Stimulated activated CD8-positive, alpha-beta memory T cell treated with anti-CD3 and anti-CD28 coated beads, Interleukin-4, amount 100 ng/mL, for 1 hour (primary cell): ENCODE measurements at places on chromosomes 12 and 14.

DNA sequence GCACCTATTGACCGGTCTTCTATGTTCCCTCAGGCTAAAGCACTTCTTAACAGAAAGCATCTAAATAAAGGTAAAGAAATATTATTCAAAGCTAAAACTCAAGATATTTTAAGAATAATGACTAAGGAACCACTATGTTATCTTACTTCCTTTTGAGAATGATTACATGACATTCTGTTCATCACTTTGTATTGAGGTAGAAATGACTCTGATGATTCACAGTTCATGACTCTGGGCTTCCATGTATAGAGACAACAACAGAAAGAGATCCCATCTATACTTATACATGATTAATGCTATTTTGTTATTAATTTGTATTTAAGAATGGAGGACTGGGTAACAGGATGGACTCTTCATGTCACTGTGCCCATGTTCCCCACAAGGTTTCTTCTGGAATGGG, 218.3 kb upstream of the OR4E1 start:
- no peak for DNase-seq

- DNase-seq = no peak
Measured at GRCh38 chr12:26272851-26273250, 77.5 kb downstream of the SSPN start.

- DNase-seq = no peak
Measured at GRCh38 chr14:39681782-39682399, 249.7 kb upstream of the FBXO33 start.

GRCh38 chr14:69260861-69261564, 1.1 kb downstream of the GALNT16 start:
- no peak for DNase-seq

DNA sequence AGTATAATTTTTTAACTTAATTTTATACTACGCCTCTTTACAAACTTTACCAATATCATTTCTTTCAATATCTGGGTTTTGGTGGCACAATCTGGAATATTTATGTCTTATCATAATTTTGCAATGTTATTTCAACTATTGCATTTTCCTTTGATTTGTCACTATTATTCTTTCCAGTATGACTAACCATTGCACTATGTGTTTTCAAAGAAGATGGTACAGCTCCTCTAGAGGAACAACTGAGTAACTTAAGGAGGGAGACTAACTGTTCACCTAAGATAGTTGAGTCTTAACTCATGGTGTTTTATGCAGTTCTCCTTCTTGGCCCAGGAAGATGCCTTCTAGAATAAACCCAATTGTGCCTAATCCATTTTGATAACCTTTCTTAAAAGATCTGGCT, 60.5 kb upstream of the KIF21A start:
- DNase-seq = no peak

- no peak for DNase-seq
Measured at GRCh38 chr12:85641796-85642195, 194.4 kb downstream of the RASSF9 start.

- DNase-seq = no peak
Measured at GRCh38 chr12:122275459-122275858, 9.2 kb upstream of the VPS33A start.

DNA sequence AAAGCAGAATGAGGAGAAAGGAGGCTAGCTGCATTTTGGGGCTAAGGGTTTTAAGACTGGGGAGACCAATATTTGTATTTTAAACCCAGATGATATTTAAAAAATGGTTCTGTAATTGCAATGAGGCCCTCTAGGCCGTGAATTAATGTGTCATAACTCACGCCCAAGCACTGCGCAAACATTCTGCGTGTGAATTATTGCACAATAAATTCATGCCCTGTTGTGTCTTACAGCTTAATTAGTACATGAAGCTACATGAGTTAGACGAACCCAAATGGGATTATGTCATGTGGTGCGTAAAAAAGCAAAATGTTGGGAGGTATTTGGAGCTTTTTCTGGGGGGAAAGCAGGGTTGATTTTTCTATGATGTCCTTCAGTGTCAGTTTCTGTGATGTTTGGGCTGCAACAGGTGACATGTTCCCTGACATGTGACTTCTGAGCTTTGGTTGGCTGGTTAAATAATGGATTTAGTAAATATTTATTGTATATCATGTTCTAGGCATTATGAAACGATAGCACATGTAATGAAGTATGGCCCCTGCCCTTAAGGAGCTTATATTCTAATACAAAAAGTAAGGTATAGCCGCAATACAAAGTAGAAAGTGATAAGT, 30.4 kb upstream of the CISTR start:
- DNase-seq = no peak

DNA sequence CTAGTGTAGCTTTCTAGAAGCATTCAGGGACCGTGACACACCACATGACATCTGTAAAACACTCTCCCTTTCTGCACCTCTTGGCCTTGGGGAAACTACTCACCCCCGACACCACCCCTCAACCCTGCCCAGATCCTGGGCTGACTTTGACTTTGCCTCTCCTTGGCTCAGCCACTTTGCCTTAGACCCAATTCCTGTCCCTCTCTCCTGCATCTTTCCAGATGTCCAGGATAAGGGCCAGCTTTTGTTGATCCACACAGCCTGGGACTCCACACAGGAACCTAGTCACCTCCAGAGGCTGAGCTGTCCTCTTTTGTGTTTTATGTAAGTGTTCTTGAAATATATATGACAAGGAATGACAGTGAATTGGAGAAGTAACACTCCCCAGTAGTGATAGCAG, 153.7 kb upstream of the PLXNC1 start:
- DNase-seq = no peak

DNA sequence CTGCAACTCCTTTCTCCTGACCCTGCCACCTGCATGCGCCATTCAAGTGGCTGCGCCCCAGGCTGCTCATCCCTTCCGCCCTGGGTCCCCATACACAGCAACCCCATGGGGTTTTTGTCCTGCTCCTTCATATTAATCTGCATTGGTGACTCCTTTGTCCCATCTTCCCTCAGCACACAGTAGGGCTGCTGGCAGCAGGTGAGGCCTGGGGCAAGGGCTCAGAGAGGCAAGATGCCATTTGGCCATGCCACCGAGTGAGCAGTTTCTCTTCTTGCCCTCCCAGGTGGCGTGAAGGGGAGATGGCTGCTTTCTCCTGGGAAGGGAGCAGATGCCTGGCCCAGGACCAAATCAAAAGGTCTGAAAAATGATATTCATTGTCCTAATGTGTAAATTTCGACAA, 9.1 kb downstream of the RTL1 start:
- no peak for DNase-seq

DNA sequence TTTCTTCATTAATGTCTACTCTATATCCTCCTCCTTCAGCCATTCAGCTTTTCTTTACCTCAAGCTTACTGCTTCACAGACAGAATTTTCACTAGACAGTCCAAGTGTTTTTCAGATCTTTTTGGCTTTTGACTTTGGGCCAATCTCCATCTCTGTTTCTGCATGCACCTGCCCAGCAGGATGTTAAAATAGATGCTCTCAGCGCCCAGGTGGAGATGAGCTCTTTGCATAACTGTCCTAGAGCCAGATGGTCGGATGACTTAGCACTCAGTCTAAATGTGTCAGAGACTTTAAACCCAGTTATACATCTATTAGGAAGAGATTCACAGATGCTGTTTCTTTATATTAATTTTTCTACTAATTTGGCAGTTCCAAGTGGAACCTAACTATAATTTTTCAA, 80.3 kb upstream of the SSTR1 start:
- no peak for DNase-seq

DNA sequence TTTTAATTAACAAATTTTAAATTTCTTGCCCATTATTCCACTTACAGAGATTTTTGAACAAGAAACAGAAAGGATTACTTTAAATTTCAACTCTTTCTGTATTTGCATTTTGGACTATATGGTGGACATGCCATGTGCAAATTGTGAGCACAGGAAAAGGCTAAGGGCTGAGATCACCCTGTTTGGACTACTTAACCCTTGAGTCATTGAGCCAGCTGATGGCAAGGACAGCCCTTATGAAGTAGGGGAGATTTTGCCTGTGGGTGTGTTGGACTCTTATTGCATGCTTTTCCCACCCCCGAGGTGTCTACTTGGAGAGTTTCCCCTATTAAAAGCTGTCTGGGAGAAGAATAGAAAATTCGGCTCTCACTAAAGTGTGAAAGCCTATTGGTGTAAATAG, 17.2 kb downstream of the DERA start:
- no peak for DNase-seq

DNA sequence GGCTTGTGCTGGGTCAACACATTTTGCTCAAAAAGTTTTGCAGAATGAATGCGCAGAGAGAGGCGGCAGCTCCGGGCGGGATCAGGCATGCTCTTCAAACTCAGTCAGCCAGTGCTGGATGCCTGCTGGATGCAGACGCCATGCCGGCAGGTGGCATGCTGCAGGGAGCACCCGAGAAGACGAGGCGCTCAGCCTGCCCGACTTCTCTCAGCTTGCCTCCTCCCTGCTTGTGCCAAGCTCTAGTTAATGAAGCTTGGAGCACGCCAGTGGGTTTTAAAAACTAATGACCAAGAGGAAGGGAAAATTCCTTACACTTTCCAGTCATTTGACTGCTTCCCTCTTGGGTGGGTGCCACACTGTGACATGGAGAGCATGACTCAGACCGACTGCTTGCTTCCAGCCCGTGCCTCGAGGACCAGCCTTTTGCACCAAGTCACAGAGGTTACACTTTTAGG, 39.8 kb downstream of the SLC24A4 start:
- DNase-seq = no peak

DNA sequence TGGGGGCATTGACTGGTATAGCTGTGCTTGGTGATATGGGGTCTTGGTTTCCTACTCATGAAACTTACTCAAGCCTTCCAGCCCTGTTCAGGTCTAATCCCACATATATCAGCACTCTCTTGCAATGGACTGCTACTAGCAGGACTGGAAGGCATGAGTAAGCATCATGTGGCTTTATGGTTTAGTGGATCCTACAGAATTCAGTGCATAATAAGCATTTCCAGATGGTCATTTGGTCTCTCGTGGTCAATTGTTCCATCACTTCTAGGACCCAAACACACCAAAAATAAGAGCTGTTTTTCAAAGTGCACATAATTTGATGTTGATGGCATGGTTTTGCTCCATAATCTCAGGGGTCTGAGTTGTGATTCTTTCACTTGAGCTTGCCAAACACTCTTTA, 114.4 kb downstream of the LMNTD1 start:
- DNase-seq = no peak

GRCh38 chr14:23091294-23092225, 3.4 kb downstream of the ACIN1 start:
- no peak for DNase-seq

- no peak for DNase-seq
Measured at GRCh38 chr12:116628989-116629388, 69.8 kb downstream of the MAP1LC3B2 start.

DNA sequence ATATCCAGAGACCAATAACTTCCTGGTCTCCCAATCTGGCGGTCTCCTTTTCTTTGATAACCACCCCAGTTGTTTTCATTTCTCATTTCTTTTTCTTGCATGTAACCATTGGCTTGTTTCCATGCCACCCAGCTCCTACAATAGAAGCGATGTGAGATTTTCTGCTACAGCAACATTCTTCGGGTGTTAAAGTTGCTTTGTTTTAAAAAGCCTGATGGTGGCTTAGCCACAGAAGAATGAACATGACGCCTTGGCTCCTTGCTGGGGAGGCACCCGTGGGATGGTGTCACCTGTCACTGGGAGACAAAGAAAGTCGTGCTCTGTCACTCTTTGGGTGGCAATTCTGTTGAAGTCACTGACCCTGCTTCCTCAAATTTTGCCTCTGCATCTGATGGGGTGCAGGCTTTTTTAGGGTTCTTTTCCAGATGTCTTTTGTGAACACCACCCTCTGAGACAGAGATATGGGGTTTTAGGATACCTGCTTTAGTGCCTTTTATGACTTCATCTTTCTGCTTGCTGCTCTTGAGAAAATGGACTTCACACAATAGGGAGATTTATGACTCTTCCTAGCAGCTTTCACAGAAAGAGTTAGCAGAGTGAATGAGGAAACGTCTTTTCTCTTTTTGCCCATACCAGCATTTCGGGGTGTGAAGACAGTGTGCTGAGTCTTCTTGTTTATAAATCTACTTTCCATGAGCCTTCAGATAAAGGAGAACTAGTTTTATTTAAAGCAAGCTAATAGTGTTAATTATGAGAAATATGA, 265.3 kb upstream of the TBX3 start:
- DNase-seq = no peak

- no peak for DNase-seq
Measured at GRCh38 chr12:8698879-8699278, 1.1 kb downstream of the RIMKLB start.

DNA sequence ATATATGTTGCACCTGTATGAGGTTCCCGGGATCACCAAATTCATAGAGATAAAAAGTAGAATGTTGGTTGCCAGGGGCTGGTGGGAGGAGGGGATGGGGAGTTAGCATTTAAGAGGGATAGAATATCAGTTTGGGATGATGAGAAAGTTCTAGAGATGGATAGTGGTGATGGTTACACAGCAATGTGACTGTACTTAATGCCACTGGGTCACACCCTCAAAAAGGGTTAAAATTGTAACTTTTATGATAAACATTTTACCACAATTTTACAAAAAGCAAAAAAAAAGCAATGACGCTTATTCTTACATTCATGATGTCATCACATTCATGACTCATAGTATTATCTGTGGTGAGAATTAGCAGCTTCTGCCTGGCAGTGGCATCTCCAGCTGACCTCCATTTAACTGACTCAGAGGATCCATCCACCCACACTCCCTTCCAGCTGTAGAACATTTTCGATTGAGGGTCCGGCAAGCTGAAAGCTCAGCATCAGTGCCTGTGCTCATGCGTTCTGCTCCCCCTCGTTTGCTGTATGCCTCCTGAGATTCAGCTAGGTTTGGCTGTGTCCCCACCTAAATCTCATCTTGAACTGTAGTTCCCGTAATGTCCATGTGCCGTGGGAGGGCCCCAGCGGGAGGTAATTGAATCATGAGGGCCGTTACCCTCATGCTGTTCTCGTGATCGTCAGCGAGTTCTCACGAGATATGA, 64.8 kb upstream of the TMEM260 start:
- no peak for DNase-seq

DNA sequence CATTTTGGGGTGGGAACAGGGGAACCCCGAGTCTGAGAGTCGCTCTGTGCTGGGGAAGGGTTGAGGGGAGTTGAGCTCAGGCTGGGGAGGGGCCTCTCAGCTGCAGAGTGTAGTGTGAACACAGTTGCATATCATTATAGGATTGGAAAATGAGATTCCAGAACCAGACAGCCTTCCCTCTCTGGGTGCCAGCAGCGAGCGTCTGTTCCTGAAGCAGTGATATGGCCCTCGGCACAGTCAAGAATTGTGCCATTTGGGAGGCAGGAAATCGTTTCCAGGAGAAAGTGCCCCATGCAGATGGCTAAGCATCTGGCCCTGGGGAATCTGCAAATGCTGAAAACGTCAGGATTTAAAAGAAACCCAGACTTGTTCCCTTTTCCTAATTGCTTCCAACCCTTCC, 70.4 kb upstream of the SFSWAP start:
- no peak for DNase-seq
